ENCODE measurements at places on chromosomes 16 and 17.

DNA sequence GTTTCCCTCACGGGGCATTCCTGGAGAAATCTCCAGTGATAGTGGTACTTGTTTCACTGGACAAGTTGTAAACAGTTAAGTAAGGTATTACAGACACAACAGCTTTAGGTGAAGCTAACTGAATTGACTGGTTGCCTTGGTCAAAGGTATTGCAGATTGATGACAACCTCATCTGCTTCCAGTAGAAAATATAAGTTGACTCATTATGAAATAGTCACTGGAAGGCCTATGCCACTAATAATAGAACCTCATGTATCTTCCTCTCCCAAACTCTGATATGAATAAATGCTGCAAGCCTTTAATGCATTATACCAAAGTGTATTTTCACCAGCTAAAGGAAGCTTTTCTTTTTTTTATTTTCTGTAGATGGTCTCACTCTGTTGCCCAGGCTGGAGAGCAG lies 44.8 kb downstream of the GLG1 start:
- no peak for DNase-seq

DNA sequence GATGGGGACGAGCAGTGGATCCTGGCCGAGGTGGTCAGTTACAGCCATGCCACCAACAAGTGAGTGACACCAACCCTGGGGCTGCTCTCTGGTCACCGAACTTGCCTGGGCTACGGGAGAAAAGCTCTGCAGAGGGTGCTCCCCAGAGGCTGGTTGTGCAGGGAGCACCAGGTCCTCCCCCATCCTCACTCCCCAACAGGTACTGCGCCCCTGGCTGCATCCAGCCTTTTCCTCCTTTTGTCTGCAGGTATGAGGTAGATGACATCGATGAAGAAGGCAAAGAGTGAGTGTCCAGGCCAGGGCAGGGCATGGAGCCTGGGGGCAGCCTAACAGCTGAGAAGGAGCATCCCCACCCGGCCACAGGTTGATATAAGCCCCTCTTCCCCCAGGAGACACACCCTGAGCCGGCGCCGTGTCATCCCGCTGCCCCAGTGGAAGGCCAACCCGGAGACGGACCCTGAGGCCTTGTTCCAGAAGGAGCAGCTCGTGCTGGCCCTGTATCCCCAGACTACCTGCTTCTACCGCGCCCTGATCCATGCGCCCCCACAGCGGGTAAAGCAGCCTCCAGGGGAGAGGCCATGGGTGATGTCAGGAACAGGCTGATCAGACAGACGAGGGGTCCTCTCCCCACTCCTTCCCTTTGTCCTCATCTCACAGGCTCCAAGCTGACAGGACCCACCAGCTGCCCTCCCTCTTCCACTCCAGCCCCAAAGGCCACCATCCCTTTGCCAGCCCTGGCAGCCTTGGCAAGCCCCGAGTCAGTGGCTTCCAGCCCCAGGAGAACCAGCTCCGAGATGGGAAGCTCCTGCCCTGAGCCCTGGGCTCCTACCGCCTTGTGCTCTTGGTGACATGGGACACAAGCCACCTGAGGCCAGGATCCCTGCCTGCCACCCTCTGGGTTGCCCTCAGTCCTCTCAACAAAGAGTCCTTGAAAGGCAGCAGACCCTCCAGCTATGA lies 6.2 kb downstream of the SULT1A2 start:
- no peak for DNase-seq

DNA sequence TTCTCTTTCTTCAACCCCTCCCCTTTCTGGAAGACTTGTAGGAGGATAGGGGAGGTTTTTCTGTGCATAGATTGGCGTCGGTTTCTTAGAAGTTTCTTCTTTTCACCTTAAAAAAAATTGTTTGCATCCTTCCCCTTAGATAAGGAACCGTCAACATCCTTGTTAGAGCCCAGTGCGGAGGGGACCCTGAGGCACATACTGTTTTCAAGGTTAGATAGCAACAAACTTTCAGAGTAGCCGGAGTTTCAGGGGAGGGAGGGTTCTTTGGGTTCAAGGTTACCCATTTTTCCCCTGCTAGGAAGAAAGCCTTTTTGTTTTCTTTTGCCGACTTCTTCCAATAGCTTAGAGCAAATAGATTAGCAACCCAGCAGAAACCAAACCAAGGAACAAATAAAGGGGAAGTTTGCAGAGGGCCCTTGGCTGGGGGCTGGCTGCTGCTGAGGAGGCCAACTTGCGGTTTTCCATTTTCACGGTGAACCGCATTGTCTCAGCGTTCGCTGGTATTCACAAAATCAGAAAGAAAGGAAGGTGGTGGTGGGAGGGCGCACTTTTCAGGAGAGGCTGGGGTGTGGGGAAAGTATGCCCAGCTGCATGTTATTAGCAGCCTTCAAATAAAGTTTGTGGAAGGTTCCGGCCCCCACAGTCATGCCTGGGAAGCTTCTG lies 28.8 kb downstream of the MSI2 start:
- no peak for DNase-seq

GRCh38 chr17:21676281-21677111 lies 15.8 kb upstream of the KCNJ18 start:
- DNase-seq, result no peak

- no peak for DNase-seq
Measured at GRCh38 chr16:9859701-9860327, 322.4 kb downstream of the GRIN2A start.

- DNase-seq, result no peak
Measured at GRCh38 chr16:85195900-85196772, 83.9 kb upstream of the CIBAR2 start.

Data from NCI-H2081 treated with DMSO at 0.1 percent for 48 hours (cell line).